BJ (cell line): ENCODE measurements at places on chromosomes 12 and 14.

GRCh38 chr12:69755302-69755701 is 16.6 kb downstream of the RAB3IP start:
- no peak for DNase-seq

DNA sequence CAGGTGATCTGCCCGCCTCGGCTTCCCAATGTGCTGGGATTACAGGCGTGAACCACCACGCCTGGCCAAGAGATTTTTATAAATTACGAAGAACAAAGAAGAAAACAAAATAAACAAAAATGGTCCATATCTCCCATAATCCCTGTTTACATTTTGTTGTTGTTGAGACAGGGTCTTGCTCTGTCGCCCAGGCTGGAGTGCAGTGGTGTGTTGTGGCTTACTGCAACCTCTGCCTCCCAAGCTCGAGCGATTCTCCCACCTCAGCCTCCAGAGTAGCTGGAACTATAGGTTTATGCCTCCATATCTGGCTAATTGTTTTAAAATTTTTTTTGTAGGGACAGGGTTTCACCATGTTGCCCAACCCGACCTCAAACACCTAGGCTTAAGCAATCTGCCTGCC is 156.1 kb downstream of the ZNF664 start:
- DNase-seq, result no peak

- no peak for DNase-seq
Observed at GRCh38 chr12:66258011-66258410, 44.3 kb upstream of the HELB start.

DNA sequence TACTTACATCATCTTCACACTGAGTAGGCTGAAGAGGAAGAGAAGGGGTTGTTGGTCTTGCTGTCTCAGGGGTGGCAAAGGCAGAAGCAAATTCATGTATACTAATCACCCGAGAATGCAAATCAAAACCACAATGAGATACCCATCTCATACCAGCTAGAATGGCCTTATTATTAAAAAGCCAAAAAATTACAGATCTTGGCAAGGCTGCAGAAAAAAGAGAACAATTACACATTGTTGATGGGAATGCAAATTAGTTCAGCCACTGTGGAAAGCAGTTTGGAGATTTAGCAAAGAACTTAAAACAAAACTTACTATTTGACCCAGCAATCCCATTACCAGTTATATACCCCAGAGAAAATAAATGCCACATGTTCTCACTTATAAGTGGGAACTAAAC is 154.9 kb downstream of the SEC23A start:
- peak; percentile 19 for DNase-seq

GRCh38 chr12:66648033-66648735 is 30.7 kb downstream of the GRIP1 start:
- no peak for DNase-seq

GRCh38 chr12:50611021-50611744 is 106.4 kb downstream of the DIP2B start:
- no peak for DNase-seq

DNA sequence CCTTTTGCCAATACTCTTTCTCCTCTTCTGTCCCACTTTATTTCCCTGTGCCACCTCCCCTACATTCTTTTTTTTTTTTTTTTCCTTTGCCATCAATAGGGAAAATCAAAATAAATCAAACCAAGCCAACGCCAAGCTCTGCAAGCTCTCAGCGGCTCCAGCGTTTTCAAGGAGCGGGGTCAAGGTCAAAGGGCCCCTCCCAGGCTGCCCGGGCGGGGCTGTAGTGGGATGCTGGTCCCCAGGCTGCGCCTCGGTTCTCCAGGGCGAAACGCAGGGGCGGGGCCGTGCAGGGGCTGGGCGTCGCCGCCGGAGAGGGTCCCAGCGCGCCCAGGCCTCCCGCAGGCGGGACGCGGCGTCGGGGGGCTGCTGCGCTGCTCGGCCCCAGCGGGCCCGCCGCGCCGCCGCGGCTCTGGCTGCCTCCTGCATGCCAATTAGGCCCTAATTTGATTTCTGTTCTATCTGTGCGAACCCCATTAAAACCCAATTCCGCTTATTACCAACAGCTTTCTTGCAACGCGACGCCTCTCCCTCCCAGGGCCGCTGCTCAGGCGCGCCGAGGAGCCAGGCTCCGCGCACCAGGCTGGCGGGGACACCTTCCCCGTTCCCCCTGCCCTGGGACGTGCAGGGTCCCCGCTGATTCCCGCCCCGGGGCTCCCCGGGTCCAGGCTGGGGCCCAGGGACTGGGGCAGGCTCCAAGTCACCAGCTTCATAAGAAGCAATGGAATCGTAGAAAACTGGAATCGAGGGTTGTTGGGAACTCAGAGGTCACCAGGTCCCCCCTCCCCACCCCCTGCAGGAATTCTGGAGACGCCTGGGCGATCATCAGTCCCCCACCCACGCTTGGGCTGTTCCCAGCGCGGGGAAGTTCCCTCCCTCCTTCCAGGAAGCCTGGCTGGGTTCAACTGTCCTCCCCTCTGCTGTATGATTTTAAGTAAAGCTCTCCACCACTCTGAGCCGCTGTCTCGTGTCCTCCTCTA is 50.7 kb upstream of the MAP1LC3B2 start:
- DNase-seq, result no peak

DNA sequence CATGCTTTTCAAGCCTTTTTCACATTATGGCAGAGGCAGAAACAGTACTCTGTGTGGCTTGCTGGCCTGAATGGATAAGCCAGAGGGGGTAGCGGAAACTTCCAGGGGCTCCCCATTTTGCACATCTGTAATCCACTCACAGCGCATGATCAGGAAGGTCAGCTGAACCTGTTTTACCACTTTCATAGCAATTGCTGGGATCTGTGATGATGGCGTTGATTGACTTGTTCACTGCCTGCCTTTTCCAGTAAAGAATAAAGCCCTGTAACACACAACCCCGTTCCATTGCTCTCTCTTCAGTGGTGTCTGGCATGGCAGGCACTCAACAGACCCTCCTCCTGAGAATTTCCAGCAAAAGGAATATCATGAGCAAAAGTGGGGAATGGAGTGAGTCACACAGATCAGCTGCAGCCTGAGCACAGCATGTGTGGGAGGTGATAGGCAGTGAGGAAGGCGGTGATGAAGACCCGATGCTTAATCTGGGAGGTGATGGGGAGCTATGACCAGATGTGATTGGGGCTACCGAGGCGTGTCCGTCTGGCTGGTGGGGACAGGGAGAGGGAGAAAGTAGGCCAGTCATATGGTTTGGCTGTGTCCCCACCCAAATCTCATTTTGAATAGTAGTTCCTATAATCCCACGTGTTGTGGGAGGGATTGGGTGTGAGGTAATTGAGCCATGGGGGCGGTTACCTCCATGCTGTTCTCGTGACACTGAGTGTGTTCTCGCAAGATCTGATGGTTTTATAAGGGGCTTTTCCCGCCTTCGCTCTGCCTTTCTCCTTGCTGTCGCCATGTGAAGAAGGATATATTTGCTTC is 44.7 kb upstream of the CHST11 start:
- DNase-seq, result no peak

DNA sequence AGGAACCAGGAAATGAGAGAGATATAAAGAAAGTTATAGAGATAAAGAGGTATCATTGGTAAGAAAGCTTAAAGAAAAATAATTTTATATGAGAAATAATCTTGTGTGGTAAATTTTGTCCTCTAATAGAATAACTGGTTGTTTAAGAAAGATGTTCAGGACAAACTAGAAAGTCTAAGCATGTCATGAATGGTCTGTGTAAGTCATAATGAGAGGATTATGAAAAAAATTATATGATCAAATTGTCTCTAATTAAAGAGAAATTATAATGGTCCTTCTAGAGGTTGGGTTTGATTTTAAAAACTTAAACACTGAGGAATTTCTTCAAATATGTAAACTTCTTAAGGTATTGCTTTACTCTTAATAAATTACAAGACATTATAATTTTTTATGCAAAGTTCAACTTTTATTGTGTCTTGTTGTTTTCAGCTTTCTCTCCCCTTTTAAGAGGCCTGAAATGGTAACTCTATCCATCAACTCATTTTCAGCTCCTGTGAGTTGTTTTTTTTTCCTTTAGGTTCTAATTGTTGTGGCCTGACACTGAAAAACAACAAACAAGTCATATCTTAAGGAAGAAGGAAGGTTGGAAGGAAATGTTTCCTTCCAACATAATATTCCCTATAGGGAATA is 88.2 kb upstream of the CNOT2 start:
- no peak for DNase-seq

DNA sequence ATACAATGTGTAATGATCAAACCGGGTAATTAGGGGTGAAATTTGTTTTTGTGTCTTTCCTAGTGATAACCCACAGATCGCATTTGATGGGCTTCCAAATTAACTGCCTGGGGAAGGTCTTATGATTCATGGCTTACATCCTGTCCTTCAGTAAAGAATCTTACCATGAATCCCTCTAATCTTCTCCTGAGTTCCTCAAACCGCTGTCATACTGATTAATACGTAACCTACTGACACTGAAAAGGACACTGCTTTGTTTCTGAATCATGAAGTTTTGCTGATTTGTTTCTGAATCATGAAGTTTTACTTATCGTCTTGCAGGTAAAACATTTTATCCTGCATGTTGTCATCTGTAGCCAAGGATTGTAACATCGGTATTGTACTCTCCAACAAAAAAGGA is 52.0 kb upstream of the CRY1 start:
- DNase-seq, result no peak

GRCh38 chr14:100748944-100749343 is 22.3 kb downstream of the DLK1 start:
- DNase-seq, result no peak

- DNase-seq, result no peak
Observed at GRCh38 chr14:26395726-26396125, 202.1 kb downstream of the NOVA1 start.

DNA sequence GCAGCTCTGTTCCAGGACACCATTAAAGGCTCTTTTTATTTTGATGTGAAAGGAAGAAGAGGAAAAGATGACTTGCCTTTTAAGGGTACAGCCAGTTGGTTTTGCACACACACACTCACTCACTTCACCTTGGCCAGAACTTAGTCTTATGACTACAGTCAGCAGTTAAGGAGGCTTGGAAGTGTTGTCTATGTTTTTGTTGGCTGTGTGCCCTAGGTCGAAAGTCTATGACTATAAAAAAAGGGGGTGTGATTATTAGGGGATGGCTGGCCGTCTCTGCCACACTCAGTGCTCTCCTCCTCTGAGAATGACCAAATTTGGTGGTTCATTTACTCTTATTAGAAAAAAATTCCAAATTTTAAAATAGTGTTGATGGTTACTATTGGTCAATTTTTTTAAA is 139.5 kb upstream of the OTX2 start:
- DNase-seq, result no peak

- no peak for DNase-seq
Observed at GRCh38 chr12:108254517-108255251, 84.4 kb downstream of the CMKLR1 start.

- DNase-seq, result no peak
Observed at GRCh38 chr14:30297876-30298795, 260.8 kb upstream of the G2E3 start.

GRCh38 chr14:89748004-89748403 is 206.5 kb downstream of the EFCAB11 start:
- DNase-seq, result no peak

DNA sequence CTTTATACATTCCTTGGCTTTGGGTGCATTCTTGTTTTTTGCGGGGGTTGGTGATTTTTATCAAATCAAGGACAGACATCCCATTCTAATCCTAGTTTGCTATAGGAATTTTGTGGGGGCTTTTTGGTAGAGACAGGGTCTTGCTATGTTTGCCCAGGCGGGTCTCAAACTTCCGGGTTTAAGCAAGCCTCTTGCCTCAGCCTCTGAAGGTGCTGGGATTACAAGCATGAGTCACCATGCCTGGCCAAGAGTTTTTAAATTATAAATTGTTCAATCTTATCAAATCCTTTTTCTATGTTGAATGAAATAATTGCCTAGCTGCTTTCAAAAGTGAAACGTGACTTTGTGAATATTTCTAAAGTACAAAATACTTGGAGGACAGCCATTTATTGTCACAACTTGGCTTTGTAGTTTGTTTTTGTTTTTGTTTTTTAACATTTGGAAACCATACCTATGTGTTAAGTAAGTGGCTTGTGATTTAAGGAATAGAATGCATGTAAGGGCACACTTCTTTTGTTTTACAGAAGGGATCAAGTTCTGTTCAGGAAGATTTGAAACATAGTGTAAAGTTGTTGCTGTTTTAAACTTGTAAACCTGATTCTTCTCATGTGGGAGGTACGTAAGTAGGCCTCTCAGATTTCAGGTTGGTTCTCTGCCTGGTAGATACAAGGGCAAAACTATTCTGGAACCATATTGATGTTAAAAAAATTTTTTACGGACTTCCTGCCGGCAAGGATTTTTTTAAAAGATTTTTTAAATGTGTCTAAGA is 13.4 kb downstream of the MARK3 start:
- DNase-seq, result no peak

GRCh38 chr12:96751626-96752025 is 155.4 kb upstream of the NEDD1 start:
- no peak for DNase-seq

GRCh38 chr14:74841230-74842207 is 34.4 kb downstream of the PROX2 start:
- no peak for DNase-seq

DNA sequence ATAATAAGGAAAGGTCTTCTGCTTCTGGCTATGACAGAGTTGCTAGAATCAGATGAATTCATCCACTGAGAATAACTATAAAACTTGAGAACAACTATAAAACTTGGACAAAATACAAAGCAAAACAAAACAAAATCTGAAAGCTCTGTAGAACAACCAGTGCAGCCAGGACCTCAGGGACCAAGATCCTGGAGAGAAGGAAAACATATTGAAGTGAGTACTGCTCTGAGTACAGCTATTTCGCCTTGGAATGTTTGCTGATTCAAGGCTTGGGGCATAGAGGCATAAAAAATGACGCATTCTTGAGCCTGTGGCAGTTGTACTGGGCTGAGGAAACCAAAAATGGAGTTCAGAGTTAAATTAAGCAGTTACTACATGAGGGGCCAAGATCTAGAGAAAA is 21.7 kb downstream of the FOXA1 start:
- no peak for DNase-seq

DNA sequence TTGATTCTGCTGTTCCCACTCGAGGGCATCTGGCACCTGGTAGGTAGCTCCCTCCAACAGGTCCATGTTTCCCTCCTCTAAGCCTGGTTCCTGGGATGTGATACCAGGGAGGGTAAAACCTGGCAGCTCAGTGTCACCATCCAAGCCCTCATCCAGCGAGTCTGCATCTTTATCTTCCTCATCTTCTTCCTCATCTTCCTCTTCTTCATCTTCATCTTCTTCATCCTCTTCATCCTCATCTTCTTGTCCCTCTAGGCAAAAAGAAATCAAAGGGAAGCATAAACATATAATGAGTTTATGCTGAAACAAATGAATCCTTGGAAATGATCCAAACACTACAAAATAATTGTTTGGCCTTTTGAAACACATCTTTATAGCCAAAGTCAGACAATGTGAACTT is 55.3 kb downstream of the ARMH4 start:
- DNase-seq, result no peak
